ENCODE measurements at places on chromosomes 1 and 21.

DNA sequence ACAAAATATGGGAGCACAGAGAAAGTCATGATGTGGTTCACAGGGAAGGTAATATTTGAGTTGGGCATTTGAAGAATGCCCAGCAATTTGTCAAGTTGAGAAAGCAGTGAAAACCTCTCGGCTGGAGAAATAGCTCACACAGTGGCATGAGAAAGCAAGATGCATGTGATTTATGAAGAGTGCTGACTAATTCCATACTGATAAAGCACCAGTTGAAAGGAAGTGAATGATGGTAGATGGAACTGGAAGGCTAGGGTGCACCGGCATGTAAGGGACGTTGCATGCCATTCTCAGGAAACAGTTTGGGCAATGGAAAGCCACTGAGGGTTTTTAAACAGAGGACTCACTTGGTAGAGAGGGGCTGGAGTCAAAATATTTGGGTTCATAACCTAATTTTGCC lies 53.5 kb upstream of the MTF2 start:
- DNase-seq, result no peak

GRCh38 chr1:156430303-156430702 lies 61.3 kb downstream of the RHBG start:
- no peak for DNase-seq

DNA sequence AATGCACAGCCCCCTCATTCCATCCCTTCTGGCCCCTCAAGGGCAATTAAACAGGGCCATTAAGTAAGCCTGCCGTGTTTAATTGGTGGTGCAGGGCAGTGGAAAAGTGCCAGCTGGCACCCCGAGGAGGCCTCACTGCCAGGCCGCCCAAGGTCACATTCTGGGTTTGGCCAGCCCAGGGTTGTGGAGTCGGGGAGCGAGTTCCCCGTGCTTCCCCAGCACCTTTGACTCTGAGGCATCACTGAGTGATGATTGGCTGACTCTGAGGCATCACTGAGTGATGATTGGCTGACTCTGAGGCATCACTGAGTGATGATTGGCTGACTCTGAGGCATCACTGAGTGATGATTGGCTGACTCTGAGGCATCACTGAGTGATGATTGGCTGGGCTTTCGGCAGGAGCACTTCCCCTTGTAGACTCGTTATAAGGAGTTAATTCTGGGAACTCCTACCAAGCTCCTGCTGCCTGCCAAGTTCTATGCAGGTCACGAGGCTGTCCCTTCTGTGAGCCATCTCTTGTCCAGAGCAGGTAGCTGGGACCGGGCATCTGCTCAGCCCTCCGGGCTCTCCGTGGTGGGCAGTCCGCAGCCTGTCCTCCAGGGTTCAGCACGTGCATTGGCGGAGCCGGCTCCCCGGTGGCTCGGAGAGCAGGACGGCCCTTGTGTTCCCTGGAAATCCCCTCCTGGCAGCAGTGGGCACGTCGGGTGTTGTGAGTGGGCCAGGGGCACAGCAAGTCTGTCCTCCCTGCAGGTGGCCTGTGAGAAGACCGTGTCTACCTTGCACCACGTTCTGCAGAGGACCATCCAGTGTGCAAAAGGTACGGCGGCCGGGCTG lies 20.9 kb downstream of the CSTB start:
- no peak for DNase-seq

DNA sequence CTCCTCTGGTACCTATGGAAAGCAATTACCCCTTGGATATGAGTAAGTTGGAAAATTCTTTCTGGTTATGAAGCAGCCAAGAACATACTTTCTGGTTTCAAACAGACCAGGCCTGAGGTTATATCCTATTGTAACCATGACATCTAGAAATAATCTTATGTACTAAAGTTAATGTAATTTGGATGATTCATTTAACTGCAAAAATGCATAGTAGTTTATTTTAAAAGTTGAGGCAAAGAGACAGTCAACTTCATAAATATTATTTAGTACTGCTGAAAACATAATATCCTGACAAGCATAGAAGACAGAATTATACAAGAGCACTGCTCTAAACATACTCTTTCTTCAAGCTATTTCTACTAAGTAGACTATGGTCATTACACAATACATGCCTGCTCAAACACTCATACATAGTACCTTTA lies 25.5 kb downstream of the ODF2L start:
- DNase-seq, result no peak
